ENCODE measurements at places on chromosomes 5 and 9. TPM values are rescaled to one million over a fixed set of nuclear protein-coding genes. Genes with fewer than 3 reads are reported as not detected.

DNA sequence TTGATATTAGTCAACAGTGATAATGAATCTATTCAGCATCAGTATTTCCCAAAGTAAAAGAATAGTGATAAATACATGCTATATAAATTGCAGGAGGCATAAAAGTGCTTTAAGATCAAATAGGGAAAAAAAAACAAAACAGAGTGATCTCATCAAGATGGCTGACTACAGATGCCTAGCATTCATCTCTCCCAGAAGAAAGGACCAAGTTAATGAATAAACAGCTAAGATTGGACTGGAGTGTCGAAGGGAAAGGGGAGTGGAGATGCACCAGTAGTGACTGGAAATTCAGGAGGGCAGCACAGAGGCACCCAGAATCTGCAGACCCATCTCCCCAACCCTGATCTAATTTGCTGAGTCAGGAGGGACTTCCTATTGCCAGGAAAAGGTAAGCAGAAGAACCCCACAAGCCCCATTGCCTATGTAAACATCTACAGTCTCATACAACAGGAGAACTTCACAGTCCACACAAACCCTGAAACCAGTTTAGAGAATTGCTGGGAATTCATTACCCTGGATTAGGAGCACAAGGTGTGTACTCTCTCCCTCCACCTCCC, 699.4 kb downstream of the PTPRD start:
- H3K4me1 ChIP-seq, result no peaks in the 10 kb centered on the region
- no peak for DNase-seq
- no peaks in the 10 kb centered on the region for H3K36me3 ChIP-seq
- H3K27ac ChIP-seq, result no peak overlapping the region

GRCh38 chr5:172207511-172207910, 13.5 kb downstream of the EFCAB9 start:
- no peak for DNase-seq
- no peaks in the 10 kb centered on the region for H3K27me3 ChIP-seq
- no peak overlapping the region for H3K27ac ChIP-seq
- no peaks in the 10 kb centered on the region for H3K4me1 ChIP-seq
- no peak overlapping the region for H3K4me3 ChIP-seq

- H3K36me3 ChIP-seq, result no peaks in the 10 kb centered on the region
- no peak overlapping the region for H3K4me3 ChIP-seq
- DNase-seq, result peak; percentile 89
These were observed 145.5 kb downstream of the DCP2 start for GRCh38 chr5:113122053-113122452.

The ZNF608 gene
- 29.4 TPM for total RNA-seq

DNA sequence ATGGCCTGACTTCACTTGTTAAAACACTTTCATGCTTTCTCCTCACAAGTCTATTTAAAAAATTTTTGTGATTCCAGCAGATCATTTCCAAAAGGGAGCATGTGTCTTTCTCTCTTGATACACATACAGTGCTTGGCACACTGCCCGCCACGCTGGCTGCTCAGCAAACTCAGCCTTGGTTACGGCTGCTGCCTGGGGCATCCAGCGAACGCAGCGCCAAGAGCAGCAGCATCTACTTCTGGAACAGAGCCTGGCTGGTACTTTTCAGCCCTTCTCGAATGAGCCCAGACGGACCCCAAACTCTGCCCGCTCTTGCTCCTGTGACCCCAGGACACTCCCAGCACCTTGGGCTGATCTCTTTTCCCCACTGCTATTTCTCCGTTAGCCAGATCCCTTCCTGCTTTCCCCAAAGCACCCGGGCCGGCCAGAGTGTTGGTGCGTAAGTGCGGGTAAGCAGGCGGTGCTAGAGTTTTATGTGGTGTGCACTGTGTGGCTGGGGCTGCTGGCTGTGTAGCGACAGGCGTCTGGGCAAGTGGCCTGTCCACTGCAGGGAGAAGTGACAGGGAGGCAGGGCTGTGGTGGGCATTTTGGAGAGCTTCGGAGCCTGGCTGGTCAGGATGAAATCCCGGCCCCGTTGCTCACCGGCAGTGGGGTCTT, 73.2 kb downstream of the SH3PXD2B start:
- no peak overlapping the region for H3K27ac ChIP-seq
- no peak overlapping the region for H3K4me3 ChIP-seq
- no peaks in the 10 kb centered on the region for H3K27me3 ChIP-seq
- DNase-seq, result peak; percentile 80

All from right atrium auricular region (tissue), 2 donors.